ACHN (cell line): ENCODE measurements at places on chromosomes 3 and 15.

- no peak for DNase-seq
These were observed at the start of gene OTOL1 for GRCh38 chr3:161496508-161496907. TSS of gene OTOL1 (plus strand) at chr3:161496808. CDS start at chr3:161496808, 0 bp downstream.

- no peak for DNase-seq
These were observed 38.9 kb upstream of the SNTN start for GRCh38 chr3:63613561-63613960.

DNA sequence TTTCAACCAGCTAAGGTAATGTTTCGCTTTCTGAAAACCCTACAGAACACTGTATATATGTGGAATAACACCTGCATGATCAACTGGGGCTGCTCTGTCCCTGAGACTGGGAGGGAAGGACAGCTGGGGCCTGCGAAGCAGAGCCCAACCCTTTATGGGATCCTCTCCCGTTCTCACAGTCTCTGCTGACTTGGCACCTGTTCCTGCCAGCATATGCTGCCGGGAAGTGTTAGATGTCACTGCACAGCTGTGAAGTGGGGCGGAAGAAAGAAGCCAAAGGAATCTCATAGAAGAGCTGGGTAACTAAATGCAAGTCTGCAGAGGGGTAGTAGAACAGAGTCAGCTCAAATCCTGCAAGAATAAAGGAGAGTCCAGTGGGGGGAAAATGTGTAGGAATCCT lies 29.6 kb downstream of the LRRC3B start:
- DNase-seq = no peak

- DNase-seq = no peak
These were observed 150.3 kb downstream of the PLCL2 start for GRCh38 chr3:17035033-17035432.

DNA sequence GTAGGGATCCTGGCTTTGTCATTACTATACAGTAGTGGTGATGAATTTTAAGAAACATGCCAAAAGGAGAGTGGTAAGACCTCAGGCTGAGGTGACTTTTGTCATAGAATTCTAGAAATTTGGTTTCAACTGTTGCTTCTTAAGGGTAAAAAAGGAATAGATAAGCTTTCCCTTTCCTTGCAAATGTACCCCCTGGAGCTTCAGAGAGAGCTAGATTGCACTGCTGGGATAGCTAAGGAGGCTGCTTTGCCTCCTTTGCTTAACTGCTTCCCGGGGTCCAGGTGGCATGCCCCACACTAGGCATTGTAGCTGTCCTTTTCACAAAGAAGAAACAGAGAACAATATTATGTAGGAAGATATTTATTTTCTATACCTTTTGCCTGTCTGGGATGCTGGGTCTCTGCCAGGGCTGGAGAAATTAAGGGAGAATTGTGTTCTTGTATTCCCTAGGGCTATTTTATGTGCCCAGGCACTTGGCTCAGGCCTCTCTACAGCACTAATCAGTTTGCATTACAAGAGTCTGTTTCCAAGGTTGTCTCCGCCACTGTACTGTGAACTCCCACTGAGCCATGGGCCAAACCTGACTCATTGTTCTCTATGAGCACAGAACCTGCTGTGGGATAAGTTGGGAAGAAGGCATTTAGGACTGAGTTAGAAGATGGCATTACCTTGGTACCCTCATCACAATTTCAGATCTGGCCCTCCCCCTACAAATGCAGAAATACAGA lies 460.0 kb downstream of the PDCD6IP start:
- no peak for DNase-seq

- DNase-seq = no peak
These were observed 356.4 kb downstream of the LPP start for GRCh38 chr3:188510366-188510765.

DNA sequence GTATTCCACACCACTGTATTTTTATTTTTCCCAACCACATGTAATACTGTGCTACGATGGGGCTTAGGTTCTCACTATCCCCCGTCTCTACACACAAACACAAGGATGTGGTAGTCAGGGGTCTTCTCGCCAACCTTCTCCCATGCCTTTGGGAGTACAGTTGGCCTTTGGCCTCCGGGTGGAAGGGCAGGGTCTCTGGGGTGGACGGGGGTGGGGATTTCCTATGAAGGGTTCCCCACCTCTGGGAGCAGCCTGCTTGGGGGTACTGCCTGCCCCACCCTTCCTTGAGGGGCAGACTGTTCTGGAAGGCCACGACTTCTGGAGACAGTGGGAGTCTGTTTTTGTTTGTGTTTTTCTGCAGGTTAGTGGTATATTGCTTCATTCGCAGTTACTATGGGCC lies 21.3 kb upstream of the RAD18 start:
- no peak for DNase-seq

DNA sequence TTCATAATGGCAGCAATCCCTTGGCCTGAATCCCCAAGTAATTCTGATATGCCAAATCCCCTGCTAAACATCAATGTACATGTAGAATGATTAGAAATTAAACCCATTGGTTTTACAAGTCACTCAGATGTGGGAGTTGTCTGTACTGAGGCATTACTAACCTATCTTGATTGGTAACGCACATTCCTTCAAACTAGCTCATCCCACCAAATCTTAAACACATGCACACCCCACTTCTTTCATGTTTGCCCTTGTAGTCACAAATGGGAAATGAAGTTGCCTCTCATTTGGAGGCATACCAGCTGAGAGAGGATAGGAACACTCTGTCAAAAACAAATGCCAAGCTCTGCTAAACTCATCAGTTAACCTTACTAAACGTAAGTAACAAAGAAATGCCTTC lies 29.1 kb upstream of the MAN2C1 start:
- DNase-seq = no peak

DNA sequence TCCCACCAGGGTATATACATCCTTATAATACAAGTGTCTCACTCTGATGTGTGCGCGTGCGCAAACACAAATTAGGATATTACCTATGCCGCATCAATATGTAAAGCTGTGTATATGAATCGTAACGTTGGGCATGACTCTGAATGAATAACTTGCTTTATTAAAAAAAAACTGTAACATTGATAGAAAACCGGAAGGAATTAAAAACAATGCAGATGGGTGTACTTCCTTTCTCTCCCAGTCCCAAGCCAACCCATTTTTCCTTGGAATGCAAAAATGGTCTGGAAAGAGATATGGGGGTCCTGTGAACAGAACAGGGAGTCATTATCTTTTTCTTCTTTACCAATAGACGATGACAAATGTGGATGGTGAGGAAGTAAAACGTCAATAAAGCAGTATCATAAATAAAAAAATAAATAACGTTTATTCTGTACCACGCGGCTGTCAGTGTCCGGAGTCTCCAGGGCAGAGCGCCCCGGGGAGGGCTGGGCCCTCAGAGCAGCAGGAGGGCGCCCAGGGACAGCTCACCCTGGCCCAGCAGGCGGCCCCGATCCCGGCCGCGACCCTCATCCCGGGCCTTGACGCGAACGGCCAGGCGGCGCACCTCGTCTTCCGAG lies 1.6 kb downstream of the C2CD4B start:
- no peak for DNase-seq

- DNase-seq = no peak
These were observed 278.7 kb upstream of the SATB1 start for GRCh38 chr3:18703798-18704197.

GRCh38 chr3:56693750-56694149 lies 10.7 kb upstream of the TASOR start:
- DNase-seq = no peak

GRCh38 chr15:90059208-90059985 lies 42.9 kb downstream of the IDH2 start:
- no peak for DNase-seq

DNA sequence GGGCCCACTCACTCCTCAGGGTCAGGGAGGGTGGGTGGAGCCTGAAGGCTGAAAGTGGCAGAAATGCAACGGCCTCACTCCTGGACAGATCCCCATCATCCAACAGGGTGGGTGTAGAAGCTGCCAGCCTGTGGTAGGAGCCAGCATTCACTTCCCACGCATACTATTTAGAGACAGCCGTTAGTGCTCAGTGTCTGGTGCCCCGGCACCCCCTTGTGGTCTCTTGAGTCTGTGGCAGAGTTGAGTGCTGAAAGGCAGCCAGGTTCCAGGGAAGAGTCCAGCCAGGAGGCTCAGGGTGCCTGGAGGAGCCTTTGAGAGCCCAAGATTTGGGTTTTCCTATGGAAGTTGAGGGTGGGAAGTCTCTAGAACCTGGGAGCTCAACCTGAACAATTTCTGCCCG lies 2.1 kb upstream of the GNAT1 start:
- peak; percentile 79 for DNase-seq

DNA sequence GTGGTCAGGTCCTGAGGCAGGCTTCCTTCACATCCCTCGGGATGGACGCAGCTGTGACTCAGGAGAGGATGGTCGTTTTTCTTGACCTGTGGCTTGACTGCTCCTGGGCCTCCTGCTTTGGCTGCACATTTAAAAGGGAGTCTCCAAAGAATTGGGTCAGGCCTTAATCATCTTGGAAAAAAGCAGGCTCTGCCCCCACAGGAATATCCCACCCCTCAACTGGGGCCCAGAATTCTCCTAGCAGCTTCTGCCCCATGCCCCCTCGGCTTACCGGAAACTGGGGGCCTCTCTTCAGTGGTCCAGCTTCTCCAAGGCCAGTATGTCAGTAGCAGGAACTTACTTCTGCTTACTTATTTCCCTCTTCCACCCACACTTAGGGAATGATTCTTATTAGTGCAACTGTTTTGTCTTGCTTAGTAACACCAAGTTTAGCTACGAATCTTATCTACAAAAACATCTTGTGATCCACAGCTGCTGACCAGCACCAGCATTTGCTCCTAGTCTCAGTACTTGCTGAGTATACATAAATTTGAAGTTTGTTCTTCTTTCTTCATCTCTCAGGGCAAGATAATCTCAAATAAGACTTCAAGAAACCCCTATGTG lies 35.7 kb downstream of the ATG7 start:
- no peak for DNase-seq

DNA sequence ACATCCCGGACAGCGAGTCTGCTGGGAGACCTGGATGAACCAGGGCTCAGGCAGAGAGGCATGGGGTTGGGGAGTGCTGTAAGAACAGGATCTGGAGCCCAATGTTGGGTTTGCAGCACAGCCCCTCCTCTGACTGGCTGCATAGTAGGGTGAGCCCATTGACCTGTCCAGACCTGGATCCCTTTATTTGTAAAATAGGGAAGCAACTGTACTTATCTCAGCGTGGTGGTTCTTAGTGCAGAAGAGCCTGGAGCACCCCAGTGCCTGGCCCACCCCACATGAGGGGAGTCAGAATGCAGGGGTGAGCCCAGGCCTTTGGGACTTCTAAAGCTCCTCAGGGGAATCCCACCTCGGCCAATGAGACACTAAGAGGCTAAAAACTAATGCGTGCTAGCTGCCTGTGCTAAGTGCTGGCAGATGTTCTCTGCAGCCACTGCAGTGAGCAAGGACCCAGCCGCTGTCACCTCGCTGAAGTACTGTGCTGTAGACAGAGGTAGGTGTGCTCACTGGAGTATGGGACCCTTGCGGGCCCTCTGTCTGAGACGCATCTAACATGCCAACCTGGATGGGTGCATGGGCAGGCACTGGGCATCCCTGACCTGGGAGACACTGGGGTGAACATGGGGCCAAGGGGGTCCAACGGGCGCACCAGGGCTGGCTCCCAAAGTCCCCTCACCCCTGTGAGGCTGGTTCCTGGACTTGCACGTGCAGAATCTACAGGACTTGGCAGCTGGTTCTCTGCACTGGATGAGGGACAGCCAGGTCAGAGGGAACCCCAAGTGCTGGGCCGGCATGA lies 95.6 kb downstream of the ATP10A start:
- DNase-seq = no peak

DNA sequence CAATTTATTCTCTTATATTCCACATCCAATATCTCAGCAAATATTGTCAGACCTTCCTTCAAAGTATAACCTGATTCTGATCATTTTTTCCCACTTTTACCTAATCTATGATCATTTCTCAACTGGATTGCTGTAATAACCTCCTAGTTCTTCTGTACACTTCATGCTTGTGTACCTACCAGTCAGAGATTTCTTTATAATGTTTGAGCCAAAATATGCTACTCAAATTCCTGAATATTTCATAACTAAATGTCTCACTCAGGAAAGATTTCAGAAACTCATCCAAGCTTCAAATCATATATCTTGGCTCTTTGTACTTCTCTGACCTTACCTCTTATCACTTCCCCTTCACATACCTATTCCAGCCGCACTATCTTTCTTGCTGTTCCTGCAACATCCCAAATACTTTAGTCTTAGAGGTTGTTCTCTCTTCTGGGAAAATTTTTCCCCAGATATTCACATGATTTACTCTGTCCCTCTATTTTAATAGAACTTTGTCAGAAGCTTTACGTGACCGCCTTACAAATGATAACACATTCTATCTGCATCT lies 20.0 kb downstream of the BCHE start:
- DNase-seq = no peak
